ENCODE measurements at places on chromosomes 3 and 15.

- no peak for DNase-seq
Measured at GRCh38 chr3:101142160-101142559, 148.9 kb upstream of the ABI3BP start.

DNA sequence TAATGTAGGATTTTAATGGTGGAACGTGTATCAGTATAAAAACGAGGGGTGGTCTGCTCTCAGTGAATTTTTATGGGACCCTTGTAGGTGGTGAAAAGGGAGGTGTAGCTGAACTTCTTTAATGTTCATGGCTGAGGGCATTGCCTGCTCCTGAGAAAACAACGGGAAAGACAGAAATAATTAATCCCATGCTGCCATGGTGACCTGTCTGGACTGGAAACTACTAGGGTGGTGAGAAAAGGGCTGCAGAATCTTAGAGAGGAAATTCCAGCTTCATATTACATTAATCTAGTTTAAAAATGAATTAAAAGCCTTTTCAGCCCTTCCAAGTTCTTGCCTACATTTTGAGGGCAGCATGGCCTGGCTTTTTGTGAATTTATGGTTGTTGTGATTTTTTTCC lies 47.6 kb downstream of the ZBTB38 start:
- no peak for DNase-seq

DNA sequence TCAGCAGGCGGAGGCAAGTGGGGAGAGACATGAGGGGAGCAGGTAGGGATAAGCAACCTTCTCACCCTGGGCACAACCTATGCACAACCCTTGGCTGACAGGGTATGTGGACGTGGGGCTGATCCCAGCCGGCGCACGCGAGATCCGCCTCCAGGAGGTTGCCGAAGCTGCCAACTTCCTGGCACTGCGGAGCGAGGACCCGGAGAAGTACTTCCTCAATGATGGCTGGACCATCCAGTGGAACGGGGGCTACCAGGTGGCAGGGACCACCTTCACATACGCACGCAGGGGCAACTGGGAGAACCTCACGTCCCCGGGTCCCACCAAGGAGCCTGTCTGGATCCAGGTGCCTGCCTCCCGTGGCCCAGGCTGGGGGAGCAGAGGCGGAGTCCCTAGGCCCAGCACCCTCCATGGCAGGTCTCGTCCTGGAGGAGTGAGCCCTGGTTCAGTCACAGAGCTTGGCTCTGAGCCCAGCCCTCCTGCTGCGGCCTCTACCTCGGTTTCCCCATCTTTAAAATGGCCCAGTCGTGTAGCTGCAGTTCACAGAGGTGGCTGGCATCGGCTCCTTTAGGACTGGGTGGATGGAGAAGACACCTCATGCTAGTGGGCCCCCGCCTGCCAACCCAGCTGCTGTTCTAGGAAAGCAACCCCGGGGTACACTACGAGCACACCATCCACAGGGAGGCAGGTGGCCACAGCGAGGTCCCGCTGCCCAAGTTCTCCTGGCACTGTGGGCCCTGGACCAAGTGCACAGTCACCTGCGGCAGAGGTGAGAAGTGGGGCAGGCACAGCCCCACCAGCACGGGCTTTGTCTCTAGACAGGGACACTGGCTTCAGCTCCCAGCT lies 96.0 kb downstream of the TBC1D2B start:
- no peak for DNase-seq

DNA sequence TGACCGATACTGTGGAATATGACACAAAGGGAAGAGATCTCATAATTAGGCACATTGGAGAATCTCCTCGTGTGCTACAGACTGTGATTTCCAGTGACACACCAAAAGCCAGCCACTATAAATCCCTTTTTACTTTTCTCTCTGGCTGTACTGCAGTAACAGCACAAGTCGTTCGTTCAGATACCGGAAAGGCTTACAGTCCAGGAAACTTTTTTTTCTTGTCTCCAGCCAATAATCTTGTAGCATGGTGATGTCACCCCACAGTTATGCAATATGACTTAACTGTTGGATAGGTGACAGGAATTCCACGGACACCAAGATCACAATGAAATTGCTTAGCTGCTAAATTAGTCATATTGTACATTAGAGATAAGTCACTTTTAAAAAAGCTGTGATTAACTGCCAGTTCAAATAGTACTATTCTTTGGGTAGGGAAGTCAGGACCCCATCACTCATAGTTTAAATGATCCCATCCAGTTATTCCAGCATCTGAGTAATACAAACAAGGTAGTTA lies 36.3 kb upstream of the TSC22D2 start:
- DNase-seq: no peak

DNA sequence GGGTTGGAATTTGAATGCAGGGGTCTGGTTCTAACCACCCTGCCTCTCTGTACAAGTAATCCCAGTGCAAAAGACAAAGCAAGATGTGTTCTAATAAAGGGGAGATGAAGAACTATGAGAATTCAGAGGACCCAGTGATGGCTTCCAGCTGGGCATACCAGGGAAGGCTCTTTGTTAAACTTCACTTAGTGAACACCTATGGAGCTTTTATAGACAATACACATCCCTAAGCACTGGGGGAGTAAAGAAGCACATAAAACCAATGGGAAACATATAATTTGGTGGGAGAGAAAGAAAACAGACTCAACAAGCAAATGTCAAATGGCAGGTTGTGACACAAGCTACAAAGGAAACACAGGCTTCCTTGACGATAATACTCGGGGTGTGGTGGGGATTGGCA lies 47.9 kb upstream of the RNU6-1 start:
- DNase-seq: no peak

DNA sequence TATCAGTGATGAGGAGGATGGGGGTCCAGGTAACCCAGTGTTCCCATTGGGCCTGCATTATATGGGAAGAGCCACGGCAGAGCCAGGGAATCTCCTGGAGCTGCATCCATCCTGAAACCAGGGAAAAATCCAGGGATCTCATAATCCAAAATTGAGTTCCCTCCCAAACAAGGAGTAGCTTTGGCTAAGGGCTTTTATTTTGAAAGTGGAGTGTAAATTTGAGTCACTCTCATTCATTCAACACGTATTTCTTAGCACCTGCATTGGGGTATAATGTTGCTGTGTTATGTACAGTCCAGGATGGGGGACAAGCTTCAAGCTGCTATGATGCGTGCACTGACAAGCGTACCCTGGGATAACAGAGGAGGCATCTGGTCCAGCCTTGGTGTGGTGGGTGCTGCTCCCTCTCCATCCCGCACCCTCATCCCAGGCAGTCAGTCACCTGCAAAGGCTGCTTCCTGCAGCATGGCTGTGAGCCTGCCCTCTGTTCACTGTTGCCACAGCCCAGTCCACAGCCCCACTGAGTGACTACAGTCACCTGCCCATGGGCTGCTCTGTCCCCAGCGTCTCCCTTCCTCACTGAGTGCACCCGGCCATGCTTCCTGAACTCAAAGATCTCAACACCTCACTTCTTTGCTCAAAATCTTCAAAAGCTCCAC lies 135.6 kb downstream of the OPA1 start:
- no peak for DNase-seq

DNA sequence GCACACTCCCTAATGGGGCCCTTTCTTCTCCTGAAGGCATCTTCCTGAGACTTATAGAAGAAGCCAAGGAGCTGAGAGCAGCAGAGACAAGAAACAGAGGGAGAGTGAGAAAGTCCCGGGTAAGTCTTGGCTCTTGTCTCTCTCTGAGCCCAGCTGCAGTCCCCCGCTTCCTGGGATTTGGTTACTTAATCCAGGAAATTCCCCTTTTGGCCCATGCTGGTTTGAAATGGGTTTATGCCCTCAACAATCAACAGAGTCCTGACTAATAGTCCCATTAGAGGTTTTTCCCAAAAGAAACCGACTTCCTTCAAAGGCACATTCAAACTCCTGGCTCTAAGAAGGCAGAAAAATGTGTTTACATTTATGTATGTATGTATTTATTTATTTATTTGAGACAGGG lies 22.0 kb downstream of the TMEM158 start:
- DNase-seq: no peak

DNA sequence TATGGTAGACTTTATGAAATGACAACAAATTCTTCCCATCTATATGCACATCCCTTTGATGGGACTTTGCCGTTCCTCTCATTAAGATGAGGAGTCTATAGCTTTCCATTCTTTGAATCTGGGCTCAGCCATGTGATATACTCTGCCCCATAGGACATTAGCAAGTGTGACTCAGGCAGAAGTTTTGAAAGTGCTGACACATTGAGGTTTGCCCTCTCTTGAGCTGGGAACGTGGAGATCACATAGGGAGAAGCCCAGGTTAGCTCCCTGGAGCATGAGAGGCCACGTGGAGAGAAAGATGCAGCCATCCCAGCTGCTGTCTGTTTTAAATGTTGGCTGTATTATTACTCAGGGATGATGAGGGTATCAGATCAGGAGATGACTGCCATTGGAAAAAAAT lies 67.7 kb upstream of the OXTR start:
- no peak for DNase-seq

DNA sequence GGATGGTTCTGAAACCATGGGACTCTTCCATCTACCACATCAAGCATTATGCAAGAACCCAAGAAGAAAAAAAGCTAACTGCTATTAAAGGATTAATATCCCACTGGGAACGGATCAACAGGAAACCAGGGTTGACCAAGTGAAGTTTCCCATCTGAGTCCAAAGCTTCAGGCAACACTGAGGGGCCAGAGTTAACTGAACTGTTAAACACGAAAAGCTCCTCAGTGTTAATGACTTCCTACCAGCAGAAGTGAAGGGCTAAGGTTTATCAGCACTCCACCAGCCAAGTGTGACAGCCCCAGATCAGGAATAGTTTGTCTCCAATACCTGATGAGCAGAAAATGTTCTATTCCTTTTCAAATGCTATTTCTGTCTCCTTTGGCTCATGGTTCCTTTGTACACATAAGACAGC lies 36.7 kb downstream of the PTPN9 start:
- no peak for DNase-seq

DNA sequence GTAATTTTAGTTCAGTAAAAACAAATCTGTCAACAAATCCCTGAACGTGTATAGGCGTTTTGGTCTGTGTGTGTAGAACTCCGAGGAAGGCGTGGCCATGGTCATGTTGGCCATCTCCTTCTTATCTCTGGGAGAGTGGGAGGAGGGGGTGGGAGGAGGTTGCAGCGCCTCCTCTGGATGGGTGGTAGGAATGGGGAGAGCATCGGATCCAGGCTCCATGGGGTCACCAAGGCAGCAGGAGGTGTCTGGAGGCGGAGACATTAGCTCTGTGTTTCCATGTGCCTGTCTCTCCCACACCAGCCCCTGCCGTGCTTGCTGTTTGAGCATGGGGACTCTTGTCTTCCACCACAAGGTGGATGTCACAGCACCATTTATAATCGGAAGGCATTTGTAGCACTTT lies 34.5 kb upstream of the TRPM1 start:
- no peak for DNase-seq

GRCh38 chr15:28904541-28905315 lies 19.0 kb downstream of the APBA2 start:
- DNase-seq: no peak

GRCh38 chr3:58829321-58830000 lies 162.9 kb upstream of the FAM3D start:
- no peak for DNase-seq

DNA sequence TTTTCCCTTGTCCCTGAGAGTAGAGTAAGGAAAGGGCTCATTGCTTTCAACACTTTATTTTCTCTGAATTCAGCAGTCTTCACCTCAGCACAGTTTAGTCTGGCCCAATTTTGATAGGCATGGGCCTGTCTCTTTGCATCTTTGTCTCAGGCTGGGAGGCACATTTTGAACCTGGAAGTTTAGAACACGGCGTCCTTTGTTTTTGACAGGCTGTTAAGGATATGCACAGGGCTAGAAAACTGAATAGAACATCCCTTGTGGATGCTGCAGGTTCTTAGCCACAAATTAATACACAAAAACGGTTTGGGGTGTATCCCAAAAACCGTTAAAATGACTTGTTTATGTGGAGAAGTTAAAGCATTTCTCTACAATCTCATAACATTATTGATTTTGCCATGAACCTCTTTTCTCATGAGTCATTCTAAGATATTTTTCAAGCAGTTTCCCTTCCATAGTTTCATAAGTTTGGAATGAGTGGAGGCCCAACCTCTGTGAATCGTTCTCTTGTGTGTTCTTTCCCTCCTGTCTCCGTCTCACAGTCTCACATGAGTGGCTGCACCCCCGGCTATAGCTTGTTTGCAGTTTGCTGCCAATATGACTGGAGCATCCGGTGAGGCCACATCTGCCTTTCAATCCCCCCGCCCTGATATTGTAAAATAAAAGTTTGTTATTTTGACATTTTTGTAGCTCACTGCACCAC lies 192.9 kb upstream of the EIF1B start:
- DNase-seq: no peak

DNA sequence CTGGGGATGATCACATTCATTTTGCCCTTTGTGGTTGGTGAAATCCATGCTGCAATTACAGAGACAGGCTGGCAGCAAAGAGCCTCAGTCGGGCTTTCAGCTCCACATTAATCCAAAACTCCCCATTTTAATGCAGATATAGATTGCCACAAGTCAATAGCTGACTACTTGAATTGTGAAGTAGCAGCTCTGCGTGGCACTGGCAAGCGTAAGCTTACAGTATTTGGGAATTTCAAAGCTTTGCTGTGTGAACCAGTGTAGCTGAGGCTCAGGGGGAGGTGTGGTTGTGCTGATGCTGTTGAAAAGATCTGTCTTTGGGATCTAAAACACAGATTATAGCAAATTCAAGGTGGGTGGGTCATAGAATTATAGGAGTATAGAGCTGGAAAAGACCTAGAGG lies 290.3 kb upstream of the ONECUT1 start:
- DNase-seq: no peak

DNA sequence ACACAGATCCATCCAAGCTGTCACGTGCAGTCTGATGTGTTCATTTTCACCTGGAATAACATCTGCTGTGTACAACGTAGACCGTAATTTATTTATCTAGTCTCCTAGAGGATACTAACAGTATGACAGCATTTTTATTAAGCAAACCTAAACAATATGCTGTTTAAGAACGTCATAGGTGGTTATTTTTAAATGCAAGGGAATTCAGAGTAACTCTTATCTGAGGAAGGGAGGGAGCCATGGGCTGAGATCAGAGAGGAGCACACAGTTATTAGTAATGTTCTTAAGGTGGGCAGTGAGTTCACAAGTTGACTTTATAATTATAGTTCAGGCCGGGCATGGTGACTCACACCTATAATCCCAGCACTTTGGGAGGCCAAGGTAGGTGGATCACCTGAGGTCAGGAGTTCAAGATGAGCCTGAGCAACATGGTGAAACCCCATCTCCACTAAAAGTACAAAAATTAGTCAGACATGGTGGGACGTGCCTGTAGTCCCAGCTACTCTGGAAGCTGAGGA lies 193.6 kb downstream of the UACA start:
- no peak for DNase-seq

DNA sequence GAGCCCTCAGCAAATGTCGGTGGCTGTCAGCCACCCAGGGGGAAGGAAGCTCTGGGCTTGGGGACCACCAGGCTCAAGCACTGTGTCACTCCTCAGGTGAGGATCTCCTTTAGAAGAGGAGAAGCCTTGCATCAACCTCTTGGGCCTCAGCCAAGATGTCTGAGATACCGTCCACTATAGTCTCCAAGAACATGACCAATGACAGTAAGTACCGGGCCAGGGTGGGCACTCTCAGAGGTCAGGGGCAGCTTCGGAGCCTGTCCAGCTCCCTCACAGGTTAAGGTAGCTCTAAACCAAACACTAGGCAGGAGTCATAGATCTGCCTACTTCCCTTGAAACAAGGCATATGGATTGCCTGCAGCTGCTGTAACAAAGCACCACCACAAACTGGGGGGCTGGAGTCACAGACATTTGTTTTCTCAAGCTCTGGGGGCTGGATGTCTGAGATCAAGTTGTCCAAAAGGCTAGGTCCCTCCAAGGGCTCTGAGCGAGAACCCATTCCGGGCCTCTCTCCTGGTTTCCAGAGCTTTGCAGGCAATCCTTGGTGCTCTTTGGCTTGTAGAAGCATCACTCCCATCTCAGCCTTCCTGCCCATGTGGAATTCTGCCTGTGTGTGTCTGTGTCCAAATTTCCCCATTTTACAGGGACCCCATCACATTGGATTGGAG lies 1.3 kb downstream of the CFAP100 start:
- no peak for DNase-seq

Measured in stimulated activated CD8-positive, alpha-beta memory T cell treated with anti-CD3 and anti-CD28 coated beads, Interleukin-4, amount 100 ng/mL, for 1 hour (primary cell).